ENCODE measurements at places on chromosomes 12 and 14.
A peak's percentile ranks its signal among the peaks of the same experiment; 100 is the strongest.

DNA sequence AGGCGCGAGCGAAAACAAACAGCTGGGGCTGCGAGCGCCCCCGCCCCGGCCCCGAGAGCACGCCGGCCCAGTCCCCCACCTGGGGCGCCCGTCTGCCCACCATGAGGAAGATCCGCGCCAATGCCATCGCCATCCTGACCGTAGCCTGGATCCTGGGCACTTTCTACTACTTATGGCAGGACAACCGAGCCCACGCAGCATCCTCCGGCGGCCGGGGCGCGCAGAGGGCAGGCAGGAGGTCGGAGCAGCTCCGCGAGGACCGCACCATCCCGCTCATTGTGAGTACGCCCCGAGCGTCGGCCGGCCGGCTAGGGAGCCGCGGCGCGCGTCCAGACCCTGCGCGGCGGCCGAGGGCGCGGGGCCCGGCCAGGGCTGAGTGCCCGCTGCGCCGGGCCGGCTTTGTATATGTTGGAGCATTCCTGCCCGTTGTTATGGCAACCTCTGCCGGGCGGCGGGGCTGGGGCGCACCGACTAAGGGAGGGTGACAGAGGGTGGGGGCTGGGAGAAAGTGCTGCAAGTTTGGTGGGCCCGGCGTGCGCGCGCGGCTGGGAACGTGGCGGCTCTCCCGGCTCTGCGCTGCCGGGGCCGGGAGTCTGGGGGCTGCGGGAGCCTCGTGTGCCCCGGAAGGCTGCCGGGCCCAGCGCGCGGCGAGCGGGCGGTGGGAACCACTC, 367 bp downstream of the GALNT16 start:
- DNase-seq: no peak

GRCh38 chr12:27539191-27539631, 15.2 kb downstream of the PPFIBP1 start:
- DNase-seq: peak; percentile 49

DNA sequence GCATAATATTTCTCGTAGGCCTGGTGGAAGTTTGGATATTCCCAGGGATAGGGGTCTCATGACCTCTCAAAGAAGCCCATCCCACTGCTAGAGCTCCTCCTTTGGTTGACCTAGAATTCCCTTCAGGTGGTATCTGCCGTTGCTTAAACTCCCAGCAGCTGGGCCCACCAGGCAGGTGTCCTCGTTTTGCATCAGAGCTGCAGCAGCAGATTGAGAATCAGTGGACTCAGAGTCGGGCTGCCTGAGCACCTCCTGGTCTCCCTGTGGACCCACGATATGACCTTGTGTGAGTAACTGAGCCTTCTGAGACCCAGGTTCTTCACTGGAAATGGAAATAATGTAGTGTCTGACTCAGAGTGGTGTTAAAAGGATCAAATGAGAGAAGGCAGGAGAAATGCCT, 132.7 kb downstream of the PAPOLA start:
- no peak for DNase-seq

GRCh38 chr14:65439117-65439516, 26.6 kb downstream of the FUT8 start:
- DNase-seq: no peak

- no peak for DNase-seq
Observed at GRCh38 chr12:51524386-51524901, 66.6 kb upstream of the SCN8A start.

- DNase-seq: no peak
Observed at GRCh38 chr14:93232159-93232558, 25.1 kb downstream of the UBR7 start.

DNA sequence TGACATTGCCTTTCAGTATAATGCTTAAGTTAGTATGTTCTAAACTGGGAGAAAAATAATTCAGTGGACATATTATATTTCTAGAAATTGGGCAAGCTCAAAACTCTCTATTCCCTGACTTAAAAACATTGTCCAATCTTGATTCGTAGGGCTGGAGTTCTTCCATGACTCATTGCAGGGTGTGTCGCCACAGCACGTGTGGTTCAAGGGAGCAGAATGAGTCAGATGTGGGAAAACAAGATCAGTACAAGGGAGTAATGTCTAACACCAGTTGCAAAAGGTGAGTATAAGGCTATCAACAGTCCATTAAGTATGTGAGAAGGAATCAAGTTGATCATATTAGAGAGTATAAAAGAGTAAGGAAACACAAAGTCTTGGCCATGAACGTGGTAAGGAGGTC, 887.0 kb downstream of the TMTC2 start:
- no peak for DNase-seq

- DNase-seq: no peak
Observed at GRCh38 chr12:75997658-75998057, 33.9 kb downstream of the PHLDA1 start.

GRCh38 chr12:98572010-98572409, 21.5 kb upstream of the SLC25A3 start:
- DNase-seq: no peak

- DNase-seq: no peak
Observed at GRCh38 chr12:68804657-68805591, 3.1 kb upstream of the MDM2 start.

DNA sequence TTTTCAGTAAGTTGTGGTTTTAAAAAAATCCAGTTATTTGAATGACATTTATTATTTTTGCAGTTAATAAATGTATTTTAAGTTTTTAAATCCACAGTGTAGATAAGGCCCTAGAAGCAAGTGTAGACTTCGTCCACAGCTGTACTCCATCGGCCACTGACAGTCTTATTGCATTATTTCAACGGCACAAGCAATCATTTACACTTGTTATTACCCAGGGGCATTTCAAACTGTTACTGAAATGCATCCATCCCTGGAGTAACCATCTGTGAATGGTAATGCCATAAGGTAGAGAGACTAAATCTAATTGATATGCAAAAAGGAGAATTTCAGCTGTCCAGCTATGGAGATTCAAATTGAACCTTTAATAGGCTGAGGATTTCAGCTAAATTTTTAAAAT, 48.4 kb downstream of the BICD1 start:
- no peak for DNase-seq

DNA sequence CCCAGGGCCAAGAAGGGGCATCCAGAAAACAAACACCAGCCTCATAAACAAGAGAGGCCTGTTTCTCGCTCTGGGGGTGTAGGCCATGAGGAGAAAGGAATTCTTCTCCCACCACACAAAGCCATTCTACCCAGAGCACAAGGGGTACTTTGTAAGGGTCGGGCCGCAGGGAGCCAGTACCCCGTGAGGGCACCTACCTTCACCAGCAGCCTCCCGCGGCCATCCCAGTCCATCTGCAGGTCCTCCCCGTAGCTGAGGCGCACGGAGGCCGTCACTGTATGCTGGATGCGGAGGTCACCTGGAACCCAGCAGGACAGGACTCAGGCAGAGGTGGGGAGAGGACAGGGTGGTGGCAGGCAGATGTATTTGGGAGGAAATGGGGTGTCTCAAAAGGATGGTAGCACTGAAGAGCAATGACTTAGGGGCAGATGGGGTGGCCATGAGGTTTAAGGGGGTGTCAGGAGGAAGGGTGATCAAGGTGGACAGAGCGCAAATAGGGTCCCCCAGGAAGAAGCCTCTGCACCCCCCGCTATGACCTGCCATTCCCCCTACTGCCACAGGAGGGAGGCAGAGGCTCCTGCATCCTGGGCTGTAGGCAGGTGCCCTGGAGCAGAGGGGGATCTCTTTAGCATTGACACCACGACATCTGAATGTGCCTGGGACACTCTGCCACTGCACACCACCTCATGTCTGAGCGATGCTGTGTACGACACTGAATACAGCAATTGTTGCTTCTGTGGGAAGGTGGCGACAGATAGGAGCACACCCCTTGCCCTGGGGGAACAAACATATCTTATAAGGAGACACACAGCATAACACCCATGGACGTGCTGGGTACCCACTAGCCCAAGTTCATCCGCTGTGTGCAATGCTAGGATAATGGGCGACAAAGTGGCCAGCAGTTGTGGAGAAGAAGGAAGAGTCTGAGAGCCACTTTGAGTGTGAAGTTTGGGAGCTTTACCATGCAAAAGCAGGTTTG, 61.4 kb downstream of the VWF start:
- peak; percentile 58 for DNase-seq

DNA sequence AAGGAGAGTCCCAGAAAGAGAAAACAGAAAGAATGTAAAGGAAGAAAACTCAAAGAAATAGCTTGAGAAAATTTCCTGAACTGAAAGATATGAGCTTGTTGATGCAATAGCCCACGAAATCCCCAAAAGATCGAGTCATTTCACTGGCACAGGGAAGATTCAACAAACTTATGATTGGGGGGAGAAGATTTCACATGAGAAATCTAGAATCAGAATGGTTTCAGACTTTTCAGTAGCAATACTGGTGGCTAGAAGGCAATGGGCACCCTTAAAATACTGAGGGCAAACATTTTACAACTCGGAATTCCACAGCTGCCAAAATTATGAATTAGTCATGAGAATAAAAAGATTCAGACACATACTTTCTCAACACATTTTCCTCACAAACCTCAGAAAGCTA, 8.9 kb upstream of the KRT7 start:
- peak; percentile 78 for DNase-seq

DNA sequence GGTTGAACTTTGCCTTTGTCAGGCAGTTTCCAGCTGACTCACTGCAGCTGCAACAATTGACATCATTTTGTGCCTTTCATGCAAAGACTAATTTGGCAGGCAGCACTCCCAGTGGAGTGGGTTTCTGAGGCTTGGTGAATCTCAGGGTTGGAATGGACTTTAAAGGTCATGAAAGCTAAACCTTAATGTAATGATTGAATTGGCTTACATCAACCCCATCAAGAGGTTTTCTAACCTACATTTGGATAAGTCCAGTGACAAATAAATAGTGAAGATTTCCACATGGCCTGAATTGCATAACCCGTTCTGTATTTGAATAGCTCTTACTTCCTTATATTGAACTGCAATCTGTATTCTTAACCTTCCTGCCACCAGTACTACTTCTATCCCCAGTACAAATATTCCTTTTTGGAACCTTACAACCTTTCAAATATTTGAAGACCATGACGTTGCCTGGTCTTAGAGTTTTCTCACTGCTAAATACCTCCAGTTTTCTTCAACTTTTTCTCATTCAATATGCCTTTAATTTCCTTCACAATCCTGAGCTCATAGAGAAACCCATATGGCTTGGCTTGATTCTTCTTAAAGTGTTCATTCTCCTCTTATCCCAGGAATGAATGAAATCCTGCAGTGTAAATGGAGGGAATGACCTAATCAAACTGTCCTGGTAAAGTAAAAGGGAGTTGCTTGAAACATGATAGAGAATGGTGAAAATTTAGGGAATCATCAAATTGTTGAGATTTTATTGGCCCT, 168.1 kb upstream of the NOVA1 start:
- peak; percentile 96 for DNase-seq

- no peak for DNase-seq
Observed at GRCh38 chr14:22482782-22483553, 106.1 kb downstream of the DAD1 start.

DNA sequence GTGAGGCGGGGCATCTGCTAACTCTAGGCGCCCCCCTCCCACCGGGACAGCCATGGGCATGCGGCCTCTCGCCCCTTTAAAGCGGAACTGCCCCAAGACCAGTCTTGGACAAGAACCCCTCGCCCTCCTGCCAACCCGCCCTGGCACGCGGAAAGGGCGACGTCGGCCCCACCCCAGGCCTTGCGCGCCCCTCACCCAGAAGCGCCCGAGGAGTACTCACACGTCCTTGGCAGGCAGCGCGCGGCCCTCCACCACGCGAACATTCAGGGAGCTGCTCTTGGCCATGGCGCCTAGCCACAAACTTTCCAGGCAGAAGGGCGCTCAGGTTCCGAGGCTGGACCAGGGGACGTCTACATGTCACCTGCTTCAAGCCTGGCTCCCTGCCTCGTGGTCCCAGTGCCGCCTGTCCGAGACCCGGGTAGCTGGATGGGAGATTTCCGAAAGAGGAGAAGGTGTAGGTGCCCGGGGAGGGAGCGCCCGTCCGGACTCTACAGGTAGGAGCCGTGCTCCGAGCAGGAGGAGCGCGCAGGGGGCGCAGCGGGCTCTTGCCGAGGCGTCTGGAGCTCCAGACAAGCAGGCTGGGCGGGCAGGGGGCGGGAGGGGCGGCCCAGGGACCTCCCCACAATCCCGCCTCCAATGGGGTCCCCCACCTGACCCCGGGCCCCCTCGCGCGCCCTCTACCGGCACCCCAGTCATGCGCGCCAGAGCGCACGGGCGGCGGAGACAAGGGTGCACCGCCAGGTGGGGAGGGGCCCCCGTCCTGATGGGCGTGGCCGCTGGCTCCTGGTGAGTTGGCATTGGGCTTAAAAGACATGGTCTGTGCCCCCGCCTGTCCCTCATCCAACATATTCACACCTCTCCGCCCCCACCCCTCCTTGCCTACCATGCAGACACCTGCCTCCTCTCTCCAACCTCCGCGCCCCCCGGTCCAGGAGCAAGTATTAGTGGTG, at the start of gene RASAL1:
TSS of gene RASAL1 (minus strand) at position 584 of the 950 bp plus-strand sequence. CDS start at position 285, 299 bp downstream.
- DNase-seq: no peak

GRCh38 chr14:42855085-42855484, 1248.4 kb downstream of the LRFN5 start:
- peak; percentile 22 for DNase-seq

DNA sequence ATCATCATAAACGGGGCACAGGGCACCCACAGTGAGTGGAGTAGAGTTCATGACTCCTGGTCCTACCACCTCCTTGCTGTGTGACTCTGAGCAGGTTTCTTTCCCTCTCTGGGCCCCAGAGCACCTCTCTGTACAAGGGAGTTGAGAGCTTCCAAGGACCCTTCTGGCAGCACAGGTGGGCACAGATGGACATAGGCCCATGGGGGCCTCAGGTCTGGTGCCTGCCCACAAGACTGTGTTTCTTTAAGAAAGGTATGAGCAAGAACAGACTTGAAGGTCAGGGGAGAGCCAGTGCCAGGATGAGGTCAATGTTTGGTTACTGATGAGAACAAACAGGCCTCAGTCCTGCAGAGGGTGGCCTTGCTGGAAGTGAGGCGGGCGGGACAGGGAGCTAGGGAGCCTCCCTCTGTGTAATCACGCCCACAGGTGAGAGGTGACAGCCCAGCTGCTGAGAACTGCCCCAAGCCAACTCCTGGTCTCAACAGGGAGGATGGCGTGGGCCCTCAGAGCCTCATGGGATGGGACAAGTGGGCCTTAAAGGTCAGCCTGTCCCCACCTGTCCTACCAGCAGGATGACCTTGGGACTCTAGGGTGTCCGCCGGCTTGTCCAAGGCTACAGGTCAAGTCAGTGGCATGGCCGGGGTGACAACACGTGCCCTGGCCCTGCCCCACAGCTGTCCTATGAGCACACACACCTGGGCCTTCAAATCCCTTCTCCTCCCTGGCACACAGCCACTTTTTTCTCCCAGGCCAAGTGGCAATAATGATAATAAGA, 49.1 kb downstream of the CCDC85C start:
- no peak for DNase-seq

DNA sequence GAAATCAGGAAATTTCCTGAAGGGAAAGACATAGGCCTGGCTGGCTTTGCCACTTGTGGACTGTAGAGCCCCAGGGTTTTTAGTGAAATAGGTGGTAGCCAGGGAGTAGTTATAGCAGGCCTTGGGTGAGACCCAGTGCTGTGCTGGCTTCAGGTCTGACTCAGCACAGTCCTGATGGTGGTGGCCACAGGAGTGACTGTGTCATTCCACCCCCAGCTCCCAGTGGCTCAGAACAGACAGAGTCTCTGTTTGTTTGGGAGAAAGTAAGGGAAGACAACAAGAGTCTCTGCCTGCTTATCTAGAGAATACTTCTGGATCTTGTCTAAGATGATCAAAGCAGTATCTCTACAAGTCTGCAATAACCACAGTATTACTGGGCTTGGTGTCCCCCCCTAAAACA, 27.5 kb upstream of the OR6J1 start:
- no peak for DNase-seq
